ENCODE measurements at places on chromosomes 5 and 9.

GRCh38 chr5:101686536-101687157, 609.4 kb downstream of the SLCO4C1 start:
- no peaks in the 10 kb centered on the region for H3K36me3 ChIP-seq
- no peaks in the 10 kb centered on the region for H3K4me1 ChIP-seq
- H3K4me3 ChIP-seq: no peak overlapping the region

- H3K27ac ChIP-seq: no peak overlapping the region
- peaks cover 52% of the 10 kb centered on the region for H3K4me1 ChIP-seq
- H3K4me3 ChIP-seq: no peak overlapping the region
- peaks cover 15% of the 10 kb centered on the region for H3K36me3 ChIP-seq
- no peak for DNase-seq
- no peaks in the 10 kb centered on the region for H3K27me3 ChIP-seq
Measured at GRCh38 chr5:91283899-91284298, 99.2 kb downstream of the ARRDC3 start.

- H3K4me3 ChIP-seq: no peak overlapping the region
- no peaks in the 10 kb centered on the region for H3K27me3 ChIP-seq
- peaks cover 54% of the 10 kb centered on the region for H3K4me1 ChIP-seq
- no peak for DNase-seq
- H3K27ac ChIP-seq: no peak overlapping the region
- H3K36me3 ChIP-seq: peaks cover 32% of the 10 kb centered on the region
Measured at GRCh38 chr5:98904780-98905179, 24.0 kb downstream of the CHD1 start.

DNA sequence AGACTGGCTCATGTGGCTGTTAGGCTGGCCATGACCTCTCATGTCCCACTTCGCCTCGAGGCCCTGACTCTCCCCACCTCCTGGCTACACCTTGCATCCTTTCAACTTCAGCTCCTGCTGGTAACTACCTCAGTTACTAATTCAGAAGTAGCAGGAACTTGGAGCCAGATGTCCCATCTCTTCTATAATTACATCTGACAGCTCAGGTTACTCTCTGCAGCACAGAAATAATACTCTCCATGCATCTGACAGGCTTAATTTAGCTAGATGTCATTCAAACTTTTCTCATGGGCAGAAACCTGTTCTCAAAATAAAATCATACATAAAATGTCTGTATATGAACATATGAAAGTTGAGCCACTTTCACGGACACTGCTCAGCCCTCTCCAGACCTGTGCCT, 92.2 kb upstream of the IL33 start:
- H3K36me3 ChIP-seq: no peaks in the 10 kb centered on the region
- peaks cover 15% of the 10 kb centered on the region for H3K27me3 ChIP-seq
- no peak overlapping the region for H3K4me3 ChIP-seq
- no peak overlapping the region for H3K27ac ChIP-seq
- DNase-seq: no peak
- H3K4me1 ChIP-seq: no peaks in the 10 kb centered on the region

GRCh38 chr5:14902826-14903560, 31.4 kb upstream of the ANKH start:
- DNase-seq: no peak
- H3K36me3 ChIP-seq: no peaks in the 10 kb centered on the region

All from activated naive CD8-positive, alpha-beta T cell treated with anti-CD3 and anti-CD28 coated beads, Interleukin-2, amount 50 U/mL, for 24 hours (primary cell).